Activated T-helper 1 cell treated with Interleukin-2 at 50 U/mL for 16 hours (primary cell): ENCODE measurements at places on chromosomes 5 and 9.

- DNase-seq, result no peak
These were observed 24.3 kb downstream of the CENPP start for GRCh38 chr9:92349771-92350739.

DNA sequence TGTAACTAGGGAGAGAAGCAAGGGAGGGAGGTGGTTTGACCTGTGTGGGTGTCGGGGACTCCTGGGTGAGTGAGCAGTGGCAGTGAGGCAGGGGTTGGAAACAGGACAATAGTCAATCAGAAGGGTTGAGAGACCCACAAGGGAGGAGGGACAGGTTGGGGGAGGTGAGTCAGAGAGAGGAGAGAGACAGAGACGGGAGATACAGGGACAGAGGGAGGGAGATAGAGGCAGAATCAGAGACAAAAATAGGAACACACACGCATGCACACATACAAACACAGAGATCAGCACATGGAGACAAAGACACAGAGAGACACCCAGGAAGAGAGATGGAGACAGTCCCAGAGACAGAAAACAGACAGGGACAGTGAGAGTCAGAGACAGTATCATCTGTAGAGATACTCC is 39.3 kb upstream of the PTGS1 start:
- DNase-seq, result no peak

DNA sequence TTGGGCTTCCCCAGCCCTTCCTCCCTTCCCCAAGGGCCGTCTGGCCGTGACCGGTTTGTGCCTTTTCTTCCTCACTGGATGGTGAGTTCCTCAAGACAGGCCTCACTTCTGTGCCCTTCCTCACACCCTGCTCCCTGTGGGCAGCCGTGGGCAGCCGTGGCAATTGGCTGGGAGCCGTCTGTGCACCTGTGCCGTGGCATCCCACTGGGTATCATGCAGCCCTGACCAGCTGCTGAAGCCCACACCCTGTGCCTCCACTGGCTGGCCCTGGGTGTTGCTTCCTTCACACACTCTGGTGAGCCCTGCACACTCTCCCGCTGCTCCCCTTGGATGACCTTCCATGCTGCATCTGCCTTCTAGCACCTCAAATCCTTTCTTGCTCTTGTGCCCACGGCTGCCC is 100.2 kb downstream of the COL5A1 start:
- DNase-seq, result no peak

GRCh38 chr9:35407846-35408245 is 82.1 kb upstream of the RUSC2 start:
- DNase-seq, result no peak
